Body of pancreas (tissue), 4 donors: ENCODE measurements at places on chromosomes 1 and 21. TPM values are rescaled to one million over a fixed set of nuclear protein-coding genes. Genes with fewer than 3 reads are reported as not detected.

Gene TRNP1
- 32.6 TPM for total RNA-seq

DNA sequence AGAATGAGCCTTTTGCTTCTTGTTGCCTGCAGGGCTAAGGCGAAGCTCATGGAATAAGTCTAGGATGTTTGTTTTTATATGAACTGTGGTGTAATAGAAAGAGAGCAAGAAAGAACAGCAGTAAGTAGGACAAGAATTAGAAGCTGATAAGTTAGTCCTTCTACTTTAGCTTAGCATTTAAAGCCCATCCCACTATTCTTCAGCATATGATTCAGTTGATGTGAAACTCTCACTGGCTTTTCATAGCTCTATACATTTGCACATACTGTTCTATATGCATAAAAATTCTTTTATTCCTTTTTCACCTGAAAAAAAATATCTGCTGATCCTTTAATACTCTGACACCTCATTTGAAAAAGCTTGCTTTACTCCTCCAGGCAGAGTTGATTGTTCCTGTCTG, 712.0 kb downstream of the USP25 start:
- no peak for DNase-seq

GRCh38 chr1:97739596-97740103, 181.2 kb downstream of the DPYD start:
- no peak for DNase-seq

- peak; percentile 22 for DNase-seq
Measured at GRCh38 chr1:187692799-187693198, 864.0 kb downstream of the PLA2G4A start.

GRCh38 chr1:23651069-23651808, 40.4 kb upstream of the RPL11 start:
- DNase-seq = peak; percentile 87

Gene FAM229A
- total RNA-seq = 3.6 TPM

GRCh38 chr1:116226017-116226416, 114.8 kb downstream of the MAB21L3 start:
- no peak for DNase-seq

Gene PLEKHA6
- total RNA-seq = 10.9 TPM

DNA sequence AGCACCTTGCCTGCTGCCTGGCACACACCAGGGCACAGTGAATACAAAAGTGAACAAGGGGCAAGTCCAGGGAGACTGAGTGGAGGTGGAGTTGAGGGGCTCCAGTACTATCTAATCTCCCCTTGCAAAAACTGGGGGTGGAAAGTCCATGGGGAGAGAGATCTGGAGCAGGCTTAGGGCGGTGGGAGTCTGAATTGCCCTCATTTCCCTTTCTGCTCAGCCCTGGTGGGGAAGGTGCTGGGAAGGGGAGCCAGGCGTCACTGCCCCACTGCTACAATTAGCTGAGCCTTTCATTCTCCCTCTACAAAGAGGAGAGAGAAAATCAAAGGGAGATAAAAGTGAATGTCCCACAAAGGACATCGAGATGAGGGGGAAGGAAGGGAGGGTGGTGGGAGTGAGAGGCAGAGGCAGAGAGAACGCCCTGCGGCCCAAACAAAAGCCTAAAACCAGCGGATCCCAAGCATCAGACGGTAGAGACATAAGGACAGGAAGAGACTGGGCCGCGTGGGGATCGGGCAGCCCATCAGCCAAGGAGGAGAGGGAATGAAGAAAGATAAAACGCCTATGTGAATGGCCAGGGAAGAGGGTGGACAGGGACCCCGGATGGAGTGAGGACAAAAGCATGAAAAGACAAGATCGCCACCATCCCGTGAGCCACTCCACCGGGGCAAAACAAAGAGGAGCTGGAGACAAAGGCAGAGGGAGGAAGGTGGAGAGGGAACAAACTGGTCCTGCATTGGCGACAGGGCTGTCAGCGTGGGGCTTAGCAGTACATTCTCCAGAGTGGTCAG, 46.8 kb upstream of the SOX13 start:
- no peak for DNase-seq

GRCh38 chr1:243982447-243983018, 68.5 kb upstream of the ZBTB18 start:
- no peak for DNase-seq

Gene CD164L2
- total RNA-seq = not detected

DNA sequence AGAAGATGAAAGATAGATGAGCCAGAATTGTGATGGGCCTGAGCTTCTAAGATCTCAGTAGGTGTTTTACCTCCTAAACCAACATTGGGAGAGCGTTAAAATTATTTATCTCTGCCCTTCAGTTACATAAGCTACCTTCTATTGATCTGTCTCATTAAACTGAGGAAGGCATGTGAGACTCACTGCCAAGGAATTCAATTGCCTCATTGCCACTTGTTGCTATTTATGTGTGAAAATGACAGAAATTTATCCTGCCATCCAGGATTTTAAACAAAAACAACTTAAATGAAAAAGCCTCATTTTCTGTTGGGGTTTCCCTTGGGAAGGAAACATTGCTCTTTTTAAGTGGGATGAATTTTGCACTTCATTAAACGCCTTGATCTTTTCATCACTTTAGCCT, 78.7 kb upstream of the RUNX1 start:
- DNase-seq = no peak

- DNase-seq = no peak
Measured at GRCh38 chr1:1419813-1420653, 1.0 kb downstream of the ANKRD65 start.

Gene UQCRHL
- 1.0 TPM for total RNA-seq

Gene SIK1
- total RNA-seq = 43.2 TPM

GRCh38 chr21:46000731-46001641, 19.4 kb downstream of the COL6A1 start:
- DNase-seq = no peak

- DNase-seq = peak; percentile 57
Measured at GRCh38 chr1:37513795-37514349, 694 bp downstream of the MEAF6 start.
